ENCODE measurements at places on chromosomes 12 and 14. TPM values are rescaled to one million over a fixed set of nuclear protein-coding genes. Genes with fewer than 3 reads are reported as not detected.

GRCh38 chr12:94276725-94277124, 128.3 kb downstream of the PLXNC1 start:
- DNase-seq = no peak

DNA sequence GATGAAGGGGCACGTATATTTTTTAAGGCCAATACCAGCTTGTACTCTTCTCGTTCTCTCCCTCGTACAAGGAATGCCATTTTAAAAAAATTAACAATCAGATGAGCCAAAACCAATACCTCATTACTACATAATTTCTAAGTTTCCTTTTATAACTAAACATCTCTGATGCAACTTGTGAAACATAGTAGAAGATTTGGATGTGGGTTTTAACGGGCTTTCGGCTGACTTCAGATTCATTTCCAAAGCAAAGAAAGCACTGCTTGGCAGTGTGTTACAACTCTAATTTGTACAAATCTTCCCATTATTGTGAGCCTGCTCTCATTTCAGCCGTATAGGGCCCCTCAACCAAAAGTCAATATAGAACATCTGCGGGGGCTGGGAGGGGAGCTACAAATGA, 99.1 kb upstream of the TMCC3 start:
- DNase-seq = no peak

- DNase-seq = no peak
Observed at GRCh38 chr14:81313775-81314429, 86.2 kb downstream of the STON2 start.

GRCh38 chr12:131865180-131865875, 29.1 kb upstream of the ULK1 start:
- DNase-seq = no peak

DNA sequence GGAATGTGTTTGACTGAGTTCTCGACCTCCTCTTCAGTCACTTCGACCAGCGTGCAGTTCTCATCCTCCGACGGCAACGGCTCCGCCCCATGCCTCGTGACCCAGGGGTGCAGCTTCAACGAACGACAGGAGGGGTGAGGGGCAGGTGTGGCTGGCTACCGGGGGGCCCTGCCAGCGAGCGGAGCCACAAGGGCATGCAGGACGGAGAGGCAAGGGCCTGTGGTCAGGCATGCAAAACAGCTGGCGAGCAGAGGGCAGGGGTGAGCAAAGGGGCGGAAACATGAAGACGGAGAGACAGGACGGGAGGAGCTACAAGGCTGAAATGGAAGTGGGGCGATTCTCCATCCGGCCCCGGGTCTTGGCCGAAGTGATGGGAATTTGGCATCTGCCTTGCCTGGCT, 38.7 kb downstream of the P2RX4 start:
- peak; percentile 74 for DNase-seq

DNA sequence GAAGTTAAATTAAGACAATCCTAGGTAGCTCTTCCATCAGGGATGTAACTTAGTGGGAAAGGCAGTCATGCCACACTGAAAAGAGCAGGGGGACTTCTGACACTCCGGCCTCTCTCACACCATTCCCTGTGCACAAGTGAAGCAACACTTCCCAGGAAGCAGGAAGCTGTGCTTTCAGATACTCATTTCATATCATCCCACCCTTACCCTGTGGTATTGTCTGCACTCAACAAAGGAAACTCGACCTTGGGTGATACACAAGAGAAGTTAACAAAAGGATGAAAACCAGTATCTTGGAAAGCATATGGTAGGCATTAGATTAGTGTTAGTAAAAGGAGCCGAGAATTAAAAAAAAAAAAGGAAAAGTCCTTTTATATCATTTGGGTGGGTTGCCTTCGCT, 61.3 kb upstream of the MDM1 start:
- DNase-seq = no peak

DNA sequence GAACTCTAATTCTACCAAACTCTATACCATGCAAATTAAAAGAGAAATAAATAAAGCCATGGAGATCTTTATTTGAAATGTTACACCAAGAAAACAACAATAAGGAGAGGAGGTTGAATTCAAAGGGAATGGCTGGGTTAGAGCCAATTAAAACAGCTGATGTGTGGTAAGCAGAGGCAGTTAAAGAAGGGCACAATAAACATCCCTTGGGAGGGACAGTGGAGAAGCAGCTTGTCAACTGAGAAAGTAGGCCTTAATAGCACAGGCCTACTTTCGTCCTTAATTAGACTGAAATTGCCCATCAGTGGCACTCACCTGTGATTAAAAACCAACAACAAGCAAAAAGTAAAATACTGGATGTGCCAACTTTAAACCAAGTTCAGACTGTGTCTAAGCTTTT, 16.3 kb upstream of the NAV3 start:
- DNase-seq = no peak

- peak; percentile 20 for DNase-seq
Observed at GRCh38 chr12:24960222-24960855, 11.4 kb upstream of the BCAT1 start.

Gene CFAP251
- total RNA-seq = 0.41 TPM
